Activated gamma-delta T cell treated with Interleukin-2 at 50 U/mL for 16 hours (primary cell): ENCODE measurements at places on chromosomes 11 and 22.

GRCh38 chr11:28537822-28538221 lies 429.6 kb downstream of the METTL15 start:
- DNase-seq: no peak

GRCh38 chr22:39721206-39722031 lies 150.9 kb downstream of the CACNA1I start:
- no peak for DNase-seq

DNA sequence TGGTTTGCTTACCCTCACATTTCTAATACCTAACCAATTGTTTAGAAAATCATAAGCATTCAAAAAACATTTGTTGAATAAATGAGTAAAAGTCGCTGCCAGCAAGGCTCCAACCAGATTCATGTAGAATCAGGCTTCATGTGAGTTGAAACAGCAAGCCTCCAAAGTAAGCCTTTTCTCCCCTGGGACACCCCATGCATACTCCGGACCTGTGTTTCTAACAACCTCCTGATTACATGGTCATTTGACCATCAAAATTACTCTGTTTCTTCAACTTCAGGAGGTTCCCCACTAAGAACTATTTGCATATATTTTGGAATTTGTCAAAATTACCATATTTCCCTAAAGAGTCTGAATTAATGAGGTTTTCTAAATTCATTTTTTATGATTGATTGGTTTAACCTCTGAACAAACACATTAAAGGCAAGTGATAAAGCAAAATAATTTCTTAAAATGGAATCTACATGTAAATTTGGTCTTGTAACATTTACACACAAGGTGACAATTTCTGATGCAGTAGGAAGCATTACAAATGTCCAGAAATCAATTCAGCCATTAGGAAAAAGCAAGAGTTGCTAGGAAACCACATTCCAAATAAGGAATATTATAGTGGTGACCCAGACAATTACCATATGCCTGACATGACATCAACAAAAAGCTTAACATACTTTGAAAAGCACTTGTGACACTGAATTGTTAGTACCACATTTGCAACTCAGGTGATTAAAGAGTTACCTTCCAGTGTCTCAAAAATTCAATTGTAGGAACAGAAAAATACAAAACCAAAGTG lies 252.6 kb downstream of the GUCY1A2 start:
- no peak for DNase-seq

- DNase-seq: no peak
Observed at GRCh38 chr11:70824605-70825245, 426.4 kb downstream of the CTTN start.

DNA sequence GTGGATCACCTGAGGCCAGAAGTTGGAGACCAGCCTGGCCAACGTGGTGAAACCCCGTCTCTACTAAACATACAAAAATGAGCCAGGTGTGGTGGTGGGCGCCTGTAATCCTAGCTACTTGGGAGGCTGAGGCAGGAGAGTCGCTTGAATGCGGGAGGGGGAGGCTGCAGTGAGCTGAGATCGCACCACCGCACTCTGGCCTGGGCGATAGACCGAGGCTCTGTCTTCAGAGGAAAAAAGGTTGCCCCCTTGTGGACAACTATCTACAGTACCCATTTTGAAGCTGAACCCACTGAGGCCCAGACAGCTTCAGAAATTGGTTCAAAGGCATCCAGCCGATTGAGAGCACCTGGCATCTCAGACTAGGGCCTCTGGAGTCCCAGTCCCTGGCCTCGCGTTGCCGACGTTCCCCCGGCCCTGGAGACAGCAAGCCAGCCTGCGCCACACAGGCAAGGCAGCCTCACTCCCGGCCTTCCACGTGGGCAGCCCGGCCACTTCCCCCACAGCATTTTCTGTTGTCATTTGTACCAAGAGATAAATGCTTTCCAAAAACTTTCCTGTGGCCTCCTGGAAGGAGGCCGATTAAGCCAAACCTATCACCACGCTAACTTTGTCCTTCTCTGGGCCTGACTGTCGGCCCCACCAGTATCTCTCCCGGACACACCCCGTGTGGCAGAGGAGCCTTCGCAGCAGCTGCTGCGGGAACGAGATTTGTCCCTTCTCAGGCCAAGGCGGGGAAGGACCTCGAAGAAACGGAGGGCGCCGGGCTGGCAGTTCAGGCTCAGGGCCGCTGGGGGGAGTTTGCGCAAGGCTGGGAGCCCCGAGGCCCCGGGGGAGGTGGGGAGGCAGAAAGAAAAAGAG lies 82.8 kb downstream of the FLI1 start:
- DNase-seq: peak; percentile 22

DNA sequence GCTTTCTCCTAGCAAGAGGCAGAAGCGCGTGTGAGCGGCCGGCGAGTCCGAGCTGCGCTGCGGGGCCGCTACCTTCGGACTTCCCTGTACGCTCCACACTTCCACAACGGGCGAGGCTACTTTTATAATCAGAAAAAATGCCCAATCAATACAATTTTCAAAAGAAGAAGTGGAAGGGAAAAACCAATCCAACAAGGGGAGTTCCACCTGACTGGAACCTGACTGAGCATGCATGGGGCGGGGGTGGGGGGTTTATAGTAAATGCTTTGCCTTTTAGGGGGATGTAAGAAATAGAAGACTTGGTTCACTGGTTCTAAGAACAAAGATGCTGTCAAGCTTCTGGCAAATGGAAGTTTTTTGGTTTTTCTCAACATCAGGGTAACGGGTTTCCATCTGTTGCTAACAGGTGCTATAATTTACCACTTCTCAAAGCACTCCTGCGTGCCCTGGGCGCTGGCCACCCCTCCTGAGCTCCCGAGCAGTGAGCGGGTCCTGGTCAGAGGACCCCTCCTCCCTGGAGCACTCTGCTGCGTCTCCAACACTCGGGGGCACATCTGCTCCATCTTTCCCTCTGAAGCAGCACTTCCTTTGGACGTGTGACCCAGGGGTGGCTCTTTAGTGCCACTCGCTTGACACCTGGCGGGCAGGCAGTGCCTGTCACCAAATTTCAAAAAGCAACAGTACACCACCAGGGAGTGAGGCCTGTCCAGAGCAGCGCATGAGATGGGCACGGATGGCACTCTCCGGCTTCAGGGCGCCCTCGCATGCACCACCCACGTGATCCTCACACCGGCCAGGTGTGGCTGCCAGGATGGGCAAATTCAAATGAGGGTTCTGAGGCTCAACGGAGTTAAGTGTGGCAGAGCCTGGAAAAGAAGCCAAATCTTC lies 21.6 kb upstream of the BID start:
- no peak for DNase-seq

DNA sequence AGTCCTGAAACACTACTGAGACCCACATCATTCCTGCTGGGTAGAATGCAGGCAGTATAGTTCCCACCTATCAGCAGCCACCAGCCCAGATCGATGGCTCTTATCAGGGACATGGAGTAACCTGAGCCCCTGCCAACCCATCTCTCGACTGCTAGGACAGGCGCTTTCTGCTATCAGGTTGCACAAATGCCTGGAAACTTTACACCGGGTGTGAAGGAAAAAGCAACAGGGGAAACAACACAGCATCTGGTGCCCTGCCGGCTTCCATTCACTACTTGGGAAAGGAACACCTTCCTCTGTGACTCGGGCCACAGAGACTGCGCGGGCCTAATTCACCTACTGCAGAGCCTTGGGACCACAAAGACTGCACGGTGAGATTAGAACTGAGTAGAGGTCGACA lies 18.5 kb downstream of the RBFOX2 start:
- DNase-seq: no peak

DNA sequence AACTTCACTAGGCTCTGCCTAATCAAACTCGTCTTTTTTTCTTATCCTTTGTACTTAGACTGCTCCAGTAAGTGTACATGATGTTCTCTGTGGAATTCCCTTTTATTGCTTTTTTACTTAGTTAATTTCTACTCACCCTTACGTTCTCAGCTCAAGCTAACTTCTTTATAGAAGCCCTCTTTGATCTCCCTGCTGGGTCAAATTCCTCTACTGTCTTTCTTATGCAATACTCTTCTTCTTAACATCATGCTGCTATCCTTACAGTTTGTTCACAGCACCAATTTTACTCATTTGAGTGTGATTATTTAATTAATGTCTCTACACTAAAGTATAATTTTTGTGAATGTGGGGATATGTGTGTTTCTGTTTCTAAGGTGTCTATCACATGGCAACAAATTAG lies 498.3 kb downstream of the CNTN5 start:
- DNase-seq: no peak

GRCh38 chr11:118641397-118642019 lies 34.1 kb downstream of the PHLDB1 start:
- no peak for DNase-seq

DNA sequence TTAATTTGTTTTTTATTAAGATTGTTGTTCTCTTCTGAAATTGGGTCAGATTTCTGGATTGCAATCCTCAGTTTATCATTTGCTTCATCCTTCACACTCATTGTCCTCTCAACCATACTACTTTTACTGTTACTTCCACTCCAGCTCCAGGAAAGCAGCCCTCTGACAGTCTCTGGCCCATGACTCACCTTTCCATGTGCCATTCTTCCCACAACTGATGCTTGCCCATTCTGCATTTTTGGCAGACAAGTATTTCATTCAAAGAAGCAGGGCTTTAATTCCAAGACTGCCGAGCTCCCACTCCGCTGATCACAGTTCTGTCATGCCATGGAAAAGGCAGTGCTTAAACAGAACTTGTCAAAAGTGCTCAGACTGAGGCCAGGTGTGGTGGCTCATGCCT lies 139.2 kb downstream of the WNT11 start:
- no peak for DNase-seq

DNA sequence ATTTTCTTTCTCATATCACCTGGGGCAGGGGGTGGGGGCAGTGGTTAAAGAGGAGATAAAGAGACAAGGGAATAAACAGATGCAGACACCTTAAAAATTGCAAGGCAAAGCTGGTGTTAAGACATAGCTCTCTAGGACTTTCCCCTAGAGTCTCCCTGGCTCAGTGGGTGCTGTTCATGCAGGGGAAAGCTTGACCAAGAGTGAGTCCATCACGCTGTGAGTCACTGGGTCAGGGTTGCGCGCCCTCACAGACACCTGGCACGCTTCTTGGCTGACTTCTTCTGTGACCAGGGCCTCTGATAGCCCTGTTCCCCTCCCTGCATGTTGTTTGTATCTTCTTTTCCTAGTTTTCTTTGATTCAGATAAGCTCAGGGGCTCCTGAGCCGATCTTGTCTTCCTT lies 31.9 kb downstream of the COMMD9 start:
- no peak for DNase-seq

DNA sequence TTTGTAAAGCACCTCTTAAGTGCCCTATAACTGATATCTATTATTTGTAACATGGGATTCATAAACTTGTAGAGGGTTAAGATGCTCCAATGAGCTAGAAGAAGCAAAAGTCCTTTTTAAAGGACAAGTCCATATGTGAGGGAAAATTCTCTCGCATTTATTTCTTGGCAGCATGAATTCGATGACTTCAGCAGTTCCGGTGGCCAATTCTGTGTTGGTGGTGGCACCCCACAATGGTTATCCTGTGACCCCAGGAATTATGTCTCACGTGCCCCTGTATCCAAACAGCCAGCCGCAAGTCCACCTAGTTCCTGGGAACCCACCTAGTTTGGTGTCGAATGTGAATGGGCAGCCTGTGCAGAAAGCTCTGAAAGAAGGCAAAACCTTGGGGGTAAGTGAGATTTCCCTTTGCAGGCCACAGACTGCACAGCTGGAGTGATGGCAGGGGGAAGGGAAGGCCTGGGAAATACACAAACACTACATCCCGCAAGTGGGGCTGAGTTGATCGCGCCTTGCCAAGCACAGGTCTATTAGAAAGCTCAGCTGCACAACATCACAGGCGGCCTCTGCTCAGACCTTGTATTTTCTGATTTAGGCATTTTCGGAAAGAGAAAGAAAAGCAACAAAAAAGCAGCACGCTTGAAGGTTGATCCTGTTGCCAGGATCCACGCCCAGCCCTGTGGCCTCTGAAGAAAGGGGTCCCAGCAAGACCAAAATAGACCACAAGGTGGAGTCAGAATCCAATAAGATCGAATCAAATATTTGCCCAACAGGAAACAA lies 1.5 kb downstream of the MS4A8 start:
- no peak for DNase-seq

DNA sequence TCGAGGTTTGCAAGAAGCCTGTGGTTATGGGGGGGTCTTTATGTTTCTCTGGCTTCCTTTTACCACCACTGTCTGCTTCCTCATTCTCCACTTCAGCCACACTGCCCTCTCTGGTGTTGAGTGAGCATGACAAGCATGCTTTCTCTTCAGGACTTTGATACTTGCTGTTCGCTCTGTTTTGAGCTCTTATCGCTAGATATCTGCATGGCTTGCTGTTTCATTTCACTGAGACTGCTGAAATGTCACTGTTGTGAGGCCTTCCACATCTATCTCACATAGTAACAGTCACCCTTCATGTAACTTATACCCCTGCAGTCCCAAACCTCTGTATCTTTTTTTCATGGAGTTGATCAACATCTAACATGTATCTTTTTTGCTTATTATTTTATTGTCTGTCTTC lies 59.8 kb downstream of the TMEM135 start:
- peak; percentile 6 for DNase-seq

DNA sequence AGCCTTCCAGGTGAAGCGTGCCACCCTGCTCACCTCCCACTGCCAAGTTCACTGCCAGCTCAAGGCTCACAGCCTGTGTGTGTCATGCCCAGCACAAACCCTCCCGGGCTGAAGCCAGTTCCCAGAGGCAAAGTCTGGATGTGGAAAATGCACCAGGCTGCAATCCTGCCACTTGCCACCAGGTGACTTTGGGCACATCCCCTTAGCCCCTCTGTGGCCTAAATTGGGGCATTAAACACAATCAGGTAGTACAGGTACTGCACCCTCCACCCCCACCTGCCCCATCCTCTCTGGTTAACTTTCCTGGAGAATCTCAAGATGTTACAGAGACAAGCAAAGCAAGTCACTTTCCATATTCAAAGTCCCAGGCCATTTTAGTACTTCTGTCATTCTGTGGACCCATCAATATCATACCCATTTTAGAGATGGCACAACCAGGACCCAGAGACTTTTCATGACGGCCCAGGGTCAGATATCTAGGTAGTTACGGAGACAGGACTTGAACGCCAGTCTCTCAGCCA lies 1.8 kb upstream of the RASD2 start:
- DNase-seq: no peak
